ENCODE measurements at places on chromosomes 3 and 15.

- no peak for DNase-seq
These were observed 162.2 kb downstream of the MYRIP start for GRCh38 chr3:39971559-39972031.

- DNase-seq: peak; percentile 29
These were observed 198.1 kb downstream of the MBNL1 start for GRCh38 chr3:152466784-152467183.

DNA sequence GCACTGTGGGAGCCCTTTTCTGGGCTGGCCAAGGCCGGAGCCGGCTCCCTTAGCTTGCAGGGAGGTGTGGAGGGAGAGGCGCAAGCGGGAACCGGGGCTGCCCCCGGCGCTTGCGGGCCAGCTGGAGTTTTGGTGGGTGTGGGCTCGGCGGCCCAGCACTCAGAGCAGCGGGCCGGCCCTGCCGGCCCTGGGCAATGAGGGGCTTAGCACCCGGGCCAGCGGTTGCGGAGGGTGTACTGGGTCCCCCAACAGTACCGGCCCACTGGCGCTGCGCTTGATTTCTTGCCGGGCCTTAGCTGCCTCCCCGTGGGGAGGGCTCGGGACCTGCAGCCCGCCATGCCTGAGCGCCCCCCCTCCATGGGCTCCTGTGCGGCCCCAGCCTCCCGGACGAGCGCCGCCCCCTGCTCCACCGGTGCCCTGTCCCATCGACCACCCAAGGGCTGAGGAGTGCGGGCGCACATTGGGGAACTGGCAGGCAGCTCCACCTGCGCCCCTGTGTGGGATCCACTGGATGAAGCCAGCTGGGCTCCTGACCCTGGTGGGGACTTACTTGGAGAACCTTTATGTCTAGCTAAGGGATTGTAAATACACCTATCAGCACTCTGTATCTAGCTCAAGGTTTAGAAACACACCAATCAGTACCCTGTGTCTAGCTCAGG lies 707.7 kb downstream of the GRM7 start:
- no peak for DNase-seq

GRCh38 chr3:71064291-71064955 lies 519.1 kb downstream of the FOXP1 start:
- DNase-seq: peak; percentile 57

GRCh38 chr3:127166501-127167065 lies 26.3 kb upstream of the PRR23E start:
- no peak for DNase-seq

GRCh38 chr3:168457954-168458539 lies 362.3 kb upstream of the GOLIM4 start:
- DNase-seq: no peak
